ENCODE measurements at places on chromosomes 2 and 18.

DNA sequence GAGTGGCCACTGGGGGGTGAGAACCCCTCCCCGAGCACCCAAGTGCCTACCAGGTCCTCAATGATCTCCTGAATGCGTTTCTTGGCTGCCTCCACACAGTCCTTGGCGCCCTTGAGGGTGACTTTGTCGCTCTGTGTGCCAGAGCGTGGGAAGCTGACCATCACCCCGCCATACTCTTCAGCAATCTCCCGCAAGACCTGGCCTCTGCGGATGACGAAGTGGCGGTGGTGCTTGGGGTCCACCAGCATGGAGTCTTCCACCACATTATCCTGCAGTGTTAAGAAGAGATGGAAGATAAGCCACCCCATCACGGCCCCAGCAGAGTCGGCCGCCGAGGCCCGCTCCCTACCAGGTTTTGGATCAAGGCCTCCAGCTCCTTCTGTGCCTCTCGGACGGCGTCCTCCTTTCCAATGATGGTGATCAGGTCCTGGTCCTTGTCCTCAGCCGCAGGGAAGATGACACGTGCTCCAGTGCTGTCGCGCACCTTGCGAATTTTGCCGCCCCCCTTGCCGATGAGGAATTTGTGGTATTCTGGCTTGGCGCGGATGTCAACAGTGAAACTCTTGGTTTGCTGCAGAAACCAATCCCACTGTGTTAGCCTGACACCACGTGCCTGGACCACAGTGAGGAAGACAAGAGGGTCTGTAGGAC, 51.2 kb downstream of the ANO7 start:
- no peak for DNase-seq

DNA sequence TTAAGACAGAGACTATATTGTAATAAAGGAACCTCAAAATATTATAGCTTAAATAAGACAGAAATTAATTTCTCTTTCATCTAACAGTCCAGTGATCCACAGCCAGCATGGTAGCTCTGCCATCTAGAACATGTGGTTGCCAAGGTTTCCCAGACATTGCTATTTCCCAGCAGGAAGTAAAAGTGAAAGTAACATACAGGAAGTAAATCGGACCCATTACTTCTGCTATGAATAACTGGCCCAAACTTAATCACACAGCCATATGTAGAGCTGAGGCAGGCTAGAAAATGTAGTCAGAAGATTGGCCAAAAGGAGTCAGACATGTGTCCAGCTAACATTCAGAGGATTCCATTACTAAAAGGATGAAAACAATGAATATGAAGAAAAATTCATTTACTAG, 71.0 kb downstream of the NOL4 start:
- peak; percentile 5 for DNase-seq

DNA sequence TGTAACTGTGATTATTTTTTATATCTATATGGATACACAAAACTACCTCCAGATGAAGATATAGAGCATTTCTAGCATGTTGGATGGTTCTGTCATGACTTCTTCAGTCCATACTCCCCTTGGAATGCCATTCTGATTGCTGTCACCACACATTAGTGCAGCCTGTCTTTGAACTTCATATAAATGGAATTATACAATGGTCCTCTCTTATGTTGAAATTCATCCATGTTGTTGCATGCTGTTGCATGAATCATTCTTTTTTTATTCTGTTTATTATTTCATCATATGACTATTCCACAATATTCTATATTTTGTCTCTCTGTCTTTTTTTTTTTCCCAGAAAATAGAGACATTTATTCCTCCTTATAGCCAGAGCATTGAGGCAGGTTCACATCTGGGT, 74.1 kb downstream of the OSBPL6 start:
- no peak for DNase-seq

GRCh38 chr2:46569766-46570165, 90.4 kb downstream of the TMEM247 start:
- no peak for DNase-seq

GRCh38 chr2:201546576-201546975, 95.0 kb downstream of the STRADB start:
- DNase-seq = no peak

DNA sequence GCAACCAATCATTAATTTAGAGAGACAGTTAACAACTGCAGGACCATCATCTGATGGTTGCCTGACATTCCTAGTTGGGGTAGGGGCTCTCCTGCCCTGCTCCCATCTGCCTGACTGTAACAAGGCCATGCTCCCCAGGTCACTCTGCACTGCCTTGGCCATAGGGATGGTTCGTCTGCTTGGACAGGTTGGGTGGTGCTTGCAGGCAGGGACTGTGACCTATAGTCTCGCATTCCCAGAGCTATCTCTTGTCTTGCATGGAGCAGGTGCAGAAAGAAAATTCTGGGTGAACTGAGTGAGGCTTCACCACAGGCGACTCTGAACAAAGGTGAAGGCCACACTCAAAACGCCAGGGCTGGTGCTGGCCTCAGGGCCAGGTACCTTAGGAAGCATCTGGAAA, 64.7 kb downstream of the EMILIN2 start:
- no peak for DNase-seq

GRCh38 chr18:50091509-50092244, 103.3 kb downstream of the MYO5B start:
- DNase-seq = no peak

GRCh38 chr2:166805753-166806152, 82.5 kb upstream of the XIRP2 start:
- DNase-seq = no peak

DNA sequence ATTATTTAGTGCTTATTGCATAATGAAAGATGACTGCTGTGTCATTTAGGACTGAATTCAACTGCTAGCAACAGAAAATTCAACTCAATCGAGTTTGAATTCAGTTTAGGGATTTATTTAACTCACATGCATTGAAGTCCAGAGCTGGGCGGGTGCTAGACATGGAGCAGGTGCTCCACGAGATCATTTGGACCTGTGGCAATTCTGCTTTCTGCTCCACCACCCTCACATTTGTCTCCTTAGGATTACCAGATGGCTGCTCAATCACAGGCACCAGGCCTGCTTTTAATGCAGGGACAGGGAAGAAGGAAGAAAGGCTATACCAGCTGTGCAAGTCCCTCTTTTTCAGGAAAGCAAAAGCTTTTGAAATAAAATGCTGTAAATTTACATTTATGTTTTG, 572.9 kb upstream of the SLC8A1 start:
- no peak for DNase-seq

DNA sequence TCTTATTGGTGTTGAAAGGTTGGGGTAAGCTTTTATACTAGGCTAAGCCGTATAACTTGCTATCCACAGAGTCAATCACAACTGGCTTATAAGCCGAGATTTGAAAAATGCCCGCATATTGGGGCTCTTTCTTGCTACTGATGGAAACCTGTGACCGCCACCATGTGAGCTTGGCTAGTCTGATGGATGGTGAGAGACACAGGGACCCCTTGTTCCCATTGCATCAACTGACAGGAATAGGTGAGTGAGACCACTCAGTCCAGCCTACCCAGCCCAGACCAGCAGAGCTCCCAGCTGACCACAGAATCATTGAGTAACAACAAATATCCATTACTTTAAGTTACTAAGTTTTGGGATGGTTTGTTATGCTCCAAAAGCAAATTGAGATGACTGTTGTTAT, 676.4 kb upstream of the HS6ST1 start:
- DNase-seq = no peak

Measured in AG20443 (cell line).